ENCODE measurements at places on chromosomes 7 and 10.

DNA sequence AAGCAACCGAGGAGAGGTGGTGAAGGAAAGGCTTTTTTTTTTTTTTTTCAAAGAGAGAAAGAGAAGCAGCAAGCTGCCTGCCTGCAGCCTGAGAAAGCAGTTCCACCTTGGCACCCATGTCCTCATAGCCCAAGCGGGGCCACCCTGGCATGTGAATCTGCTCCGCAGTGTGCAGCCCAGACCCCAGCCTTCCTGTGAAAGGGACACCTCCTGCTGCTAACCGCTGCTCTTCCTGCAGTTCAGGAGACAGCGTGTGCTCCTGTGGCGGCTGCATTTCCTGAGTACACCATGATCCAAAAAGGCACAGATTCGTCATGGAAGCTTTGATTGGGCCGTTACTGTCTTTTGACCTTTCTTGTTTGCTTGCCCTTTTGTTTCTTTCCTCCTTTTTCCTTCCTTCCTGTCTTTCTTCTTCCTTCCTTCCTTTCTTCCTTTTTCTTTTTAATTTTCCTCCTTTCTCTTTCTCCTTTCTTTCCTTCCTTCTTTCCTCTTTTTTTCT is 38.1 kb downstream of the IKZF1 start:
- DNase-seq: no peak

- DNase-seq: no peak
Observed at GRCh38 chr7:20741801-20742200, 44.9 kb downstream of the SP8 start.

DNA sequence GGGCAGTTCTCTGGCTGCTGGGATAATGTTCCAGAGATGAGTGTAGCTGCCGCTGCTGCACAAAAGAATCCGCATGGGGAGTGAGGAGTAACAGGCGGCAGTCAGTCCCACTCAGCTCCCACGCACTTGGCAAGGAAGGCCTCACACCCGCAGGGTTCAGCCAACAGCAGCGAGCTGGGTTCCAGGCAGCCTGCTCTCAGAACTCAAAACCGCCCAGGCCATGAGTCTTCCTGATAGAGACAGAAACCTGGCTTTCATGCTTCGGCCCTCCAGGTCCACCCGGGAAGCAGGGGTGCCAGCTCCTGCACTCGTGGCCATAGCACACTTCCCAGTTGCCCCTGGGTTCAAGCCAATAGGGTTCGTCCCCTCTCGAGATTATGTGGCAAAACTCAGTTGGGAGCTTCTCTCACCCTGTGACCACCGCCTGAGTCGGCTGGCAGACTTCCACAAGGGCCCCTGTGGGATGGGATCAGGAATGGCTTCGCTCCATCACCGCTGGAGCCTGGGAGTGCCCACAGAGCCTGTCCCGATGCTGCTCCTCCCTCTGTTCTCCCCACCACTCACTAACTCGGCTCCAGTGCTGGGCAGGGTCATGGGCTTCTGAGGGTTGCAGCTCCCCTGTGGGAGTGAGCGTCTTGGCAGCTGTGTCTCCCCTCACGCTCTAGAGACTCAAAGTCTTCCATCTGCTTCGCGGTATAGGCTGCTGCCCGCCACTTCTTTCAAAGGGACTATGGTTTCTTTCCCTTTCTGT is 20.6 kb downstream of the CLRN3 start:
- DNase-seq: peak; percentile 70

- no peak for DNase-seq
Observed at GRCh38 chr10:115063701-115064658, 29.2 kb upstream of the ATRNL1 start.

DNA sequence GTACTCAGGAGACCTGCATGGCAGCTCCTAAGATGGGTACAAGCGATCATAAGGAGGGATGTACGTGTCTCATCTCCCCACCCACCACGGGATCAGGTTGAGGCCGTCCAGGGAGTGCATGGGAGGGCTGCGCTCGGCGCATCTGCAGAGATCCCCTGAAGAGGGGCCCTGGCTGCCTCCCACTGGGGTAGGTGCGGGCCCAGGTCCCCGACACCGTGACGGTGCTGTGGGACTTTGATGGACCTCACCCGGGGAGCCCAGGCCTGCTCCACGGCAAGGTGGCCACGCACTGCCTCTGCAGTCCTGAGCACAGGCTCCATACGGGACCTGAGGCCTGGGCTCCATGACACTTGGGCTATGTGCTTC is 12.7 kb downstream of the GET4 start:
- no peak for DNase-seq

- no peak for DNase-seq
Observed at GRCh38 chr10:83089335-83089734, 1050.0 kb upstream of the GHITM start.

- no peak for DNase-seq
Observed at GRCh38 chr7:45328403-45328981, 170.9 kb downstream of the RAMP3 start.

DNA sequence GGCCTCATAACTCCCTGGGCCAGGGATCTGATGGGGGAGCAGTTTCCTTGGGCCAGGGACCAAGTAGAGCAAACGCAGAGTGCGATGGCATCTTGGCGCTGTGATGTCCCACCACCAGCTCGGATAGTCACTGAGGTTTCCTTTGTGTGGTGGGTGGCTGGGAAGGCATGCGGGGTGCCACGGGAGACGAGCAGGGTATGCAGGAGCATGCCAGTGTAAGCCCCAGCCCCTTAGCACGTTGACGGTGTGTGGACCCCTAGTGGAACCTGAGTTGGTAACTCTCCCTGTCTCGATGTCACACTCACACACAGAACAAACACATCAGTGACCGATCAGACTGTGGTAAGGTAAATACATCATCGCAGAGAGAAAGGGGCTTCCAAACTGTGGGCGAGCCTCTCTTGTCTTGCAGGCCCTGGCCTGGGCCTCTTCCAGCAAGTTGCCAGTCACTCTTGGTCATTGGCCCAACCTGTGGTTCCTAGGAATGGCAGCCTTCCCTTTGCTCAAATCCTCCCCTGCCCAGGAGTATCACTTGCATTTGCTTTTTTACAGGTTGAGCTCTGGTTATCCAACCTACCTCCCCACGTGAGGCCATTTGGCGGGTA is 231.6 kb upstream of the GPR26 start:
- DNase-seq: no peak

GRCh38 chr7:120743128-120743527 is 114.8 kb downstream of the TSPAN12 start:
- no peak for DNase-seq

- no peak for DNase-seq
Observed at GRCh38 chr7:124777268-124777667, 11.7 kb upstream of the GPR37 start.

DNA sequence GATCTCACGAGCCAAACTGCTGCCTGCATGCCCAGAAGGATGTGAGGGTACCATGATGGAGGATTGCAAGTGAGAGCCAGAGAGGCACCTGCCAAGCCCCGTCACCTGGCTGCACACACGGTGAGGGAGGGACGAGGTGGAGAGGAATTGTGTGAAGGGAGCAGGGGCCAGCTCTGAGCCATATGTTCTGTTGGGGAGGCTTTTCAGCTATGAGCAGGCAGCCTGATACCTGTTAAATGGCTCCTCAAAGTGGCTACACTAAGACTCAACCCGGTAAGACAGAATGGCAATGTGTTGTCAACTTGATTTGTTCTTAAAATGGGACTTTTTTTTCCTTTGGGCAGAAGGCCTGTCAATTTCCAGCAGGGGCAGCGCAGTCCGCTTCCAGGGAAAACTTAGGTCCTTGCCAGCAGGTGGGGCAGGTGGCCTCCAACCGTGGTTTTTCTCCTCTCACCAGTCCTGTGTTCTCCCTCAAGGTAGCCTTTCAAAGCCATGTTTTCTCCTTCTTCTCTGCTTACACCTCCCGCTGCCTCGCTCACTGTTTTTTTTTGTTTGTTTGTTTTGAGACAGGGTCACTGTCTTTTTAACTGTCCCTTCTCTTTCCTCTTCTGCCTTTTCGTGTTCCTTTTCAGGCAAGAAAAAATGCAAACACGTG is 57.7 kb upstream of the ZNRF2 start:
- DNase-seq: no peak

GRCh38 chr7:47704936-47705335 is 123.0 kb upstream of the TNS3 start:
- DNase-seq: no peak

DNA sequence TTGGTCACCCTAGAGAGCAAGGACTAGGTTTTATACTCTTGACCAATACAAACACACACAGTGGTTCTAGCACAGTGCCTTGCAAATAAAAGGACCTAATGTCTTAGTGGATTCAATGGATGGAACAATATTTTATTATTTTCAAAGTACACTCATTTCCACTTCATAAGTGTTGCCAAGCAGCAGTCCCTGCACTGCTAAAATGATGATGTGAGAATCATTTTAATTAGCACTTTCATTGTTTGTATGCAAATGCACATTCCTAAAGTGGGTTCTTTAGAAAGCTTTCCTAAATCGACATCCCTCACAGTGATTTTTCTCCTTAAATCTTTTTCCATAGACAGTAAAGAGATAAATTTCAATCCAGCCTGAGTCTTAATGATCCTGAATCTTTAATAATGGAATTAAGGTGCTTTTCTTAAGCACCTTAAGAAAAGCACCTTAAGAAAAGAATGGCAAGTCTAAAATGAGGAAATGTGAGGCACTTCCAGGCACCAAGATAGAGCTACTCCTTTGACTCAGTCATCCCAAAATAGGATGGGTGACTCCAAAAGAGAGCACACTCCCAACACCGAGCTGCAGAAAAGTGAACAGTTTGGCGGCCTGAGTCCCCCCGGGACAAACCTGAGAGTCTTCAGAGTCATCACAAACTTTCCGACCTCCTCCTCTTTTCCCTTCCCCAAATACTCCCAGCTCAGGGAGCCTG is 84.5 kb downstream of the SORBS1 start:
- peak; percentile 71 for DNase-seq

DNA sequence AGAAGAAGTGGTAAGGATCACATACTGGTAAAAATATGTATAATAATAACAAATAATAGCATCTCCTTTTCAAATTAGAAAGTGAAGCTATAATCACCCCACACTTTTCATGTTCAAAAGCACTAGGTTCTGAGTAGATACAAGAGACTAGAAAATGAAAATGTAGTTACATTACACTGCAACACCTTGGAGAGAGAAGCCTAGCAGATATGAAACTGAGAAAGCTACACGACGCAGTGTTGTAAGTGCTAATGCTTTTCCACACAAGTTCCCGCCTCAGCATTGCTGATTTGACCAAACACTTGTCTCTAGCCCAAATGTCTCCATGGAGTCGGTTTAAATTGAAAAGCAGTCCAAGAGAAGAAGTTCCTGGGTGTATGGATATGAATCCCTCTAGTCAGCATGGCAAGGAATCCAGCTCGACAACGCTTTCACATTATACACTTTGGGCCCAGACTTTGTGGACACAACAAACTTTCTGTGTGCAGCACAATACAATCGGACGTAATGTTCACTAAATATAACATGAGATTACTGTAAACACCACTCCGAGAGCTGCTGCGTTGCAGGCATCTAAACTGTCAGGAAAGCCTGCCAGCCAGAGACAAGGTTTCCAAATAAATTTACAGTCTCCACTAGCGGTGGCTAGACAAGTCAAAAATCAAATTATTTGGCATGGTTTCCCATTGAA is 1.7 kb downstream of the PDE1C start:
- DNase-seq: no peak

GRCh38 chr7:1368184-1368681 is 91.0 kb downstream of the MICALL2 start:
- DNase-seq: no peak
